Cardiac ventricle fibroblast (primary cell): ENCODE measurements at places on chromosomes 6 and 20. TPM values are rescaled to one million over a fixed set of nuclear protein-coding genes. Genes with fewer than 3 reads are reported as not detected.

The RSPH4A gene
- total RNA-seq: not detected in 2 replicates

The TBP gene
- 8.0 and 9.3 TPM in 2 replicates for total RNA-seq

The NRSN1 gene
- not detected in 2 replicates for total RNA-seq

The MYL9 gene
- 30.6 and 39.0 TPM in 2 replicates for total RNA-seq

The ADAM33 gene
- 14.1 and 14.8 TPM in 2 replicates for total RNA-seq
